Aorta (tissue), 5 donors: ENCODE measurements at places on chromosomes 2 and 18.

GRCh38 chr2:161416708-161417437 is 776 bp downstream of the TBR1 start:
- no peaks in the 10 kb centered on the region for H3K27me3 ChIP-seq
- no peak overlapping the region for H3K4me3 ChIP-seq
- no peak for DNase-seq
- H3K36me3 ChIP-seq: no peaks in the 10 kb centered on the region

- no peaks in the 10 kb centered on the region for H3K36me3 ChIP-seq
- H3K4me3 ChIP-seq: no peak overlapping the region
- no peak overlapping the region for H3K27ac ChIP-seq
- no peaks in the 10 kb centered on the region for H3K4me1 ChIP-seq
These were observed 555.2 kb upstream of the SETBP1 start for GRCh38 chr18:44125446-44125845.

DNA sequence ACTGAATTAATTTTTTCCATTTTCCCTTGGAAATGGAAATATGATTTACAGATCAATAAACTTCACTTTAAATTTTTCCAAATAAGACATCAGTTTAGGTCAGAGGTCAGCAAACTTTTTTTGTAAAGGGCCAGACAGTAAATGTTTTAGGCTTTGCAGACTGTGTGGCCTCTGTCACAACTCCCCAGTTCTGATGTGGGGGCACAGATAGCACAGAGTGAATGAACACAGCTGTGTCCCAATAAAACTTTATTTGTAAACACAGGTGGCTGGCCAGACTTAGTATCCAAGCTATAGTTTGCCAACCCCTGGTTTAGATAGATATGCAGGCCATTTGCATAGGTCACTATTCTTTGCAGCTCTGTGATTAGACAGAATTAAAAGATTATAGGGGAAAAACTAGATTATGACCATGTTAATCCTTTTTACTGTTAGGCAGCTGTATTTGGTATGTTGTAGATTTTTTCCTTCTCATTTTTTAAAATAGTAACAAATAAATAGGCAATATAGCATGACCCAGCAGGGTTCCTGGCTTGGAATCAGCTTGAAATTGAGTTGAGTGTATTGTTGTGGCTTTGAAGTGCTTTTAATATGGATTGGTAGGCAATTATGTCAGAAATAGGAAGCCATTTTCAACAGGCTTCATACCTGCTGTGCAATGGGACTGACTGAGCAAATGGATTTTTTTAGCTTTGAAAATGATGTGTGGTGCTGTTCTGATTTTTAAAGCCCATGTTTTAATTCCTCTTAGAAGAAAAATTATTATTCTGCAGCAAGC is 59.7 kb downstream of the WDSUB1 start:
- no peak overlapping the region for H3K27ac ChIP-seq
- no peak for DNase-seq
- H3K27me3 ChIP-seq: no peaks in the 10 kb centered on the region
- H3K4me1 ChIP-seq: no peaks in the 10 kb centered on the region
- no peak overlapping the region for H3K4me3 ChIP-seq

- no peaks in the 10 kb centered on the region for H3K4me1 ChIP-seq
- no peak overlapping the region for H3K4me3 ChIP-seq
- no peak for DNase-seq
- no peak overlapping the region for H3K27ac ChIP-seq
These were observed 189.1 kb upstream of the BCL2L11 start for GRCh38 chr2:110931648-110932047.

GRCh38 chr2:134271758-134272157 is 17.9 kb downstream of the MGAT5 start:
- no peaks in the 10 kb centered on the region for H3K27me3 ChIP-seq
- no peaks in the 10 kb centered on the region for H3K36me3 ChIP-seq
- H3K4me3 ChIP-seq: no peak overlapping the region
- H3K4me1 ChIP-seq: no peaks in the 10 kb centered on the region
- H3K27ac ChIP-seq: no peak overlapping the region

DNA sequence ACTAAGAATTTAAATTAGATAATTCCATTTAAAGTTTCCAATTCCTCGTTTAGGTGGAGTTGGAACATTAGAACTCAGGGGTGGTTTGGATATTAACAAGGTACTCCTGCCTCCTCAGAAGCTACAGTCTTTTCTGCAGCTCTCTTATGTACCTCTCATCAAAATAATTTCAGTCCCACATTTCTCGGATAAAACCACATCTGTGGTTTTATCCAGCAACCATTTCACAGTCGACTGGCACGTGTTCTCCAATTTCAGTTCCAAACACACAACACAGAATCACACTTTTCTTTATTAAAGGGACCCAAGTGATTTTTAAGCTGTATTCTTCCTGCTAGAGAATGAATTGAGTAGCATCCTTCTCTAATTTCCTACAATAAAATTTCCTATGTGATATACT is 22.7 kb upstream of the NFU1 start:
- H3K4me1 ChIP-seq: no peaks in the 10 kb centered on the region
- DNase-seq: no peak
- H3K36me3 ChIP-seq: peaks cover 2% of the 10 kb centered on the region
- no peak overlapping the region for H3K4me3 ChIP-seq
- no peak overlapping the region for H3K27ac ChIP-seq

DNA sequence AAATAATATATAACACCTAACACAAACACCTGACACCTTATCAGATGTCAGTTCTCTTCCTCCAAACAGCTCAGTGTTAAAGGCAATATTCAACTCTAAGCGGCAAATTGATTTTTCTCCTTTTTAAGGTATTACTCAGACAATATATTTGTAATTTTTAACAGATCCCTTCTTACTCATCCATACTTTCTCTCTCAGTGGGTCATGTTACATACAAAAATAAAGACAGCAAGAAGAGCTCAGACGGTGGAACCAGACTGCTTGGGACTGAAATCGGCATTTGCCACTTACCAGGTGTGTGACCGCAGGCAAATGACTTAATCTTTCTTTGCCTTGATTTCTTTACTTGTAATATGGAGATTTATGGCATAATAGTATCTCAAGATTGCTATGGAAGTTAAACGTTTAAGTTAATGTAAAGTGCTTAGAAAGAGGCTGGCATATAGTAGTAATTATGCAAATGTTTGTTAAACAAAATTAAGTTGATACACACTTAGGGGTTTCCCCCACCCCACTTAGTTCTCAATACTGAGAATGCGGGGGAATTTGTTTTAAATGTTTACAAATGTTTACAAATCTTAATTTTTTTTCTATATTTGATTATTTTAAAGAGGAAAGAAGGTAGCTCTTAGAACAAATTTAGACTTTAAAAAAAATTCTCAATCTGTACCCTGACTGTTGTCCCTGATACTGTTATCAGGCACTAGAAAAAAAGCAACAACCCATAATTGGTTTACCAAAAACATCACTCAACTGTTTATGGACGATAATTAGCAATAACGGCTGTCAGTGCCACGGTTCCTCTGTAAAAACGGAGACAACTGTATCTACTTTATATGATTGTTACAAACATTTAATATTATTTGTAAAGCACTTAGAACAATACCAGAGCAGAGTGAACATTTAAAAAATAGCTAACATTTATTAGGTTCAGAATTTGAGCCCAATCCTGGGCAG is 25.6 kb downstream of the MAP3K2 start:
- no peaks in the 10 kb centered on the region for H3K27me3 ChIP-seq
- no peaks in the 10 kb centered on the region for H3K36me3 ChIP-seq
- no peak overlapping the region for H3K4me3 ChIP-seq
- H3K4me1 ChIP-seq: peaks cover 2% of the 10 kb centered on the region
- DNase-seq: no peak
